ENCODE measurements at places on chromosomes 4 and X.

DNA sequence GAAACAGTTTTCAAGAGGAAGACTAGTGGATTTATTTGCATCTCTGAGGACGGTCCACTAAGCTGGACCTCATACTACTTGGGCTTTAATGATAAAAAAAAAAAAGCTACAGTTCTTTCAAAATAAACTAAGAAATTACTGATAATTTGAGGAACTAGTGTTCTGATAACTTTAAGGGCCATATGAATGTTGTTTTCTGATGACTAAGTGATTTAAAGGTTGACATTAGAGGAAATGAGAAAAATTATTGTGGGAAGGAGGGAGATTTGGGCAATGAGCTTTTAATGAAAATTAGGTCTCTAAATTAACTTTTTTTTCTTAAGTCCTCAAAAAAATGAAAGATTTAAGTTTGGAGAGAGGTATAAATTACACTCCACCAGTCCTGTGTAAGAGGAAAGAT lies 60.8 kb upstream of the IL2 start:
- DNase-seq: no peak

DNA sequence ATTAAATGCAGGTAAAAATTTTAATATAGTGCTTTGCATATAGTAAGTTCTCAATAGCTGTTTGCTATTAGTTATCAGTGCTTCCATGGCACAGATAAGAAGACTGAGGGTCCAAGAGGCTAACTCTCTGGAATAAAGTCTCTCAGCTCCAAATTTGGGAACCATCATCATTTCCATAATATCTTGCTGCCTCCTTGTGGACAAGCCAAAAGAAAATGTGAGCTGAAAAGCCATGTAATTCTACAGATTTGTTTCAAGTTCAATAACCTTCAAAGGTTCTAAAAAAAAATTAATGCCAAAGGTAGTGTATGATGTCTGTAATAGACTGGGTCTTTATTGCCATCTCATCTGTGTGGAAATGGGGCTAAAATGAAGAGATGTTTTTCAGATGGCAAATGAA lies 136.9 kb upstream of the VCX start:
- DNase-seq: peak; percentile 71

DNA sequence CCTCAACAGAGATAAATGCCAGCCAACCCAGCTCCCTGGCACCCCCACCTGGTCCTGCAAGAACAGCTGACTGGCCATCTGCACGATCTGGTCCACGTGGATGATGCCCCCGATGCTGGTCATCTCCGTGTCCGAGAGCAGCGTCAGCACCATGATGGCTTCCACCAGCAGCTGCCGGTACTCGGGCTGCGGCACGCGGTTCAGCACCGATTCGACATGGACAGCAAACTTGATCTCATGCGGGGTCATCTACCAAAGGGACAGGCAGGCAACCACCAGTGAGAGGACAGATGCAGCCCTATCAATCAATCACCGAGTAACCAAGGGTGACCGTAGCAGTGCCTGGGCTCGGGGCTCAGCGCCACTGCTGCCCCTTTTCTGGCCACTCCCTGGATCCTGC lies 89.8 kb downstream of the PHKA2 start:
- no peak for DNase-seq

GRCh38 chrX:130539721-130540321 lies 138.0 kb downstream of the RBMX2 start:
- DNase-seq: peak; percentile 19

DNA sequence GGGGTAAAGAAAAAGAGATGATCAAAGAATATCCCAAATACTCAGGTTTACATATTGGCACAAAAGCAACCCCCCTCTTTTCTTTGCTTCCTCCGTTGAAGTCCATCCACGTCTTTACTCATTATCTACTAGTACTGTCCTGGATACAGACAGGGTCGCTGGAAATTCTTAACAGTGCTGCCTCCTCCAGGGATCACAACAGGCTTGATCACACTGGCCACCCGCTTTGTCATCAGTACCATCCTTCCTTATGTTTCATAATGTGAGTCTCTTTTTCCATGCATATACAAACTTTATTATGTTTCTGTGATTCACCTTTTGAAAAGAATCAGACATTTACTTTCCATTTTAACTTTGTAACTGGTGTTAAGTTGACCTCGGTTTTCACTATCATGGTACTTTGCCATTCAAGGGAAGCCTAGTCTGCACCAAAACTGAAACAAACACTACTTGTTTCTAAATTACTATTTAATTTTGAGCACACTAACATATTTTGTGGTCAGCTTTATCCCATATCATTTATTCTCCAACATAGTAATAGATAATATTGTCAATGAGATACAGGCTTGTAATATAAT lies 387.5 kb upstream of the PPP1R2C start:
- no peak for DNase-seq

- DNase-seq: no peak
Observed at GRCh38 chrX:43566170-43566569, 89.9 kb upstream of the MAOA start.

GRCh38 chr4:184355111-184355604 lies 119.2 kb downstream of the IRF2 start:
- peak; percentile 32 for DNase-seq

GRCh38 chrX:67720344-67720743 lies 176.5 kb downstream of the AR start:
- no peak for DNase-seq

GRCh38 chr4:173370477-173371291 lies at the start of gene SAP30:
TSS of gene SAP30 (plus strand) at chr4:173370954. CDS start at chr4:173371183, 229 bp downstream.
- DNase-seq: peak; percentile 100

DNA sequence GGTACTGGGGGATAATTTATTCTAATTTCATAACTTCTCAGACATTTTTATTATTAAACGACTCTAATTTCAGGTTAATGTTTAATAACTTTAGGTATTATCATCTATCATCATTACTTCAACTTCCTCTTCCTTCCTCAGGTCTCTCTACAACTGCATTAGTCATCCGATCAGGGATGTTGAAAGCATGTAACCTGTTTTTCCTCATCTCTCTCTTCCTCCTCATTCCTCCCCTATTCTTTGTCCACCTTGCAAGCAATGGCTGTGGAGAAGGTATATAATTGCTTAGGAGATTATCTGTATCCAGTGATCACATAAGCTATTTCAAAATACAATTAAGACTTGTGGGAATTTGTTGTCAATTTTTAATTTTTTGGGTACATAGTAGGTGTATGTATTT lies 632.6 kb upstream of the DIAPH2 start:
- DNase-seq: no peak

DNA sequence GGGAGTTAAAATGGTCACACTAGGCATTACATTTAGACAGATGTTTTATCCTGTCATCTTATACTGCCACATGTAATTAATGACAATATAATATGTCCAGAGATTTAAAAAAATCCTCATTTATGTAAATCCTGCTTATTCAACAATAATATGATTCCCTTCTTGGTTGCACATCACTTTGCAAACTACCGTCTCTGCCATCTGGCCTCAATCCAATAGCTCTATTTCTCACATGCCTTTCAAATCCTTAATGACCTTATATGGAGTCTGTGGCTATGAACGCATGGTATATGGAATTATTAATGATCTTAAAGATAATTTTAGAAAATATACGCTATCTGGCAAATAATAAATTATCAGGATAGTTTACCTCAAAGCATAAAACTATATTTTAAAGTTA lies 144.5 kb downstream of the NPNT start:
- DNase-seq: peak; percentile 5

DNA sequence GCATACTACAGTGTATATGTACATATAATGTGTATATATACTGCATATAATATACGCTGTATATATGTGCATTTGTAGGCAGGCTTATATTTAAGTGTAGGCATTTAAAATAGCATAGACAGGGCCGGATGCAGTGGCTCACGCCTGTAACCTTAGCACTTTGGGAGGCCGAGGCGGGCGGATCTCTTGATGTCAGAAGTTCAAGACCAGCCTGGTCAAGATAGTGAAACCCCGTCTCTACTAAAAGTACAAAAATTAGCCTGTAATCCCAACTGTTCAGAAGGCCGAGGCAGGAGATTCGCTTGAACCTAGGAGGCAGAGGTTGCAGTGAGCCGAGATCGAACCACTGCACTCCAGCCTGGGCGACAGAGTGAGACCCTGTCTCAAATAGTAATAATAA lies 78.4 kb downstream of the JAKMIP1 start:
- DNase-seq: no peak

DNA sequence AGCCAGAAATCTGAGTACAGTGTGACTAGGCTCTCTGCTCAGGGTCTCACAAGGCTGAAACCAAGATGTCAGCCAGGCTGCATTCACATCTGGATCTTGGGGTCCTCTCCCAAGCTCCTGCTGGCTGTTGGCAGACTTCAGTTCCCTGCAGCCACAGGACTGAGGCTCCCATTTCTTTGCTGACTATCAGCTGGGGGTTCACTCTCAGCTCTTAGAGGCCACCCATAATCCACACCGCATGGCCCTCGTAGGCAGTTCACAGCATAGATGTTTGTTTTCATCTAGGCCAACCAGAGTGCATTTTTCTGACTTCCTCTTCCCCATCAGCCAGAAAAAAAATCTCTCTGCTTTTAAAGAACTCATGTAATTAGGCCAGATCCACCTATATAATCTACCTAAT lies 8.2 kb upstream of the WDR44 start:
- DNase-seq: no peak

GRCh38 chr4:80076681-80077080 lies 3.7 kb upstream of the ANTXR2 start:
- no peak for DNase-seq

- no peak for DNase-seq
Observed at GRCh38 chr4:113057891-113058290, 8.4 kb downstream of the ANK2 start.

- peak; percentile 64 for DNase-seq
Observed at GRCh38 chr4:113452868-113453620, 308.5 kb downstream of the CAMK2D start.

GRCh38 chr4:111330786-111331185 lies 707.9 kb upstream of the PITX2 start:
- peak; percentile 47 for DNase-seq

- DNase-seq: no peak
Observed at GRCh38 chrX:101605146-101605545, 12.7 kb downstream of the ARMCX6 start.

GRCh38 chr4:25441519-25442117 lies 64.6 kb downstream of the ANAPC4 start:
- peak; percentile 86 for DNase-seq

GRCh38 chrX:23930894-23931604 lies 23.2 kb downstream of the CXorf58 start:
- DNase-seq: no peak

- DNase-seq: no peak
Observed at GRCh38 chrX:119647552-119648420, 41.6 kb upstream of the NKRF start.

GRCh38 chr4:159104694-159105414 lies 2.0 kb downstream of the RAPGEF2 start:
- DNase-seq: peak; percentile 34

Measured in brain (organoid and tissue), 16 donors.